Thymus (tissue), 14 donors: ENCODE measurements at places on chromosomes 1 and 21. TPM values are rescaled to one million over a fixed set of nuclear protein-coding genes. Genes with fewer than 3 reads are reported as not detected.

Gene ACOT11
- polyA plus RNA-seq: 1.2 TPM

Gene SPRR5
- polyA plus RNA-seq: 0.37 TPM

Gene CDK18
- 5.4 TPM for polyA plus RNA-seq

Gene PDC
- polyA plus RNA-seq: 0.46 TPM

Gene TRIM67
- polyA plus RNA-seq: 0.05 TPM

Gene UBE2Q1
- polyA plus RNA-seq: 49.4 TPM

Gene GBP4
- polyA plus RNA-seq: 17.9 TPM

Gene PAPPA2
- polyA plus RNA-seq: 0.02 TPM

Gene GSTM5
- 2.3 TPM for polyA plus RNA-seq

Gene BATF3
- polyA plus RNA-seq: 27.2 TPM

Gene MPL
- 0.02 TPM for polyA plus RNA-seq

Gene AMIGO1
- 2.3 TPM for polyA plus RNA-seq

Gene OR2T35
- polyA plus RNA-seq: not detected

Gene ZNF648
- polyA plus RNA-seq: 0.02 TPM

Gene KDF1
- polyA plus RNA-seq: 6.8 TPM

Gene AMPD1
- polyA plus RNA-seq: 0.27 TPM

Gene CRP
- 1.3 TPM for polyA plus RNA-seq

Gene RNU1-4
- not detected for polyA plus RNA-seq

Gene OR2AK2
- polyA plus RNA-seq: not detected

Gene SYCP1
- 0.07 TPM for polyA plus RNA-seq

Gene GSTM1
- polyA plus RNA-seq: 0.27 TPM

Gene GPR153
- polyA plus RNA-seq: 5.6 TPM
